ENCODE measurements at places on chromosomes 5 and 9.
A peak's percentile ranks its signal among the peaks of the same experiment; 100 is the strongest.

DNA sequence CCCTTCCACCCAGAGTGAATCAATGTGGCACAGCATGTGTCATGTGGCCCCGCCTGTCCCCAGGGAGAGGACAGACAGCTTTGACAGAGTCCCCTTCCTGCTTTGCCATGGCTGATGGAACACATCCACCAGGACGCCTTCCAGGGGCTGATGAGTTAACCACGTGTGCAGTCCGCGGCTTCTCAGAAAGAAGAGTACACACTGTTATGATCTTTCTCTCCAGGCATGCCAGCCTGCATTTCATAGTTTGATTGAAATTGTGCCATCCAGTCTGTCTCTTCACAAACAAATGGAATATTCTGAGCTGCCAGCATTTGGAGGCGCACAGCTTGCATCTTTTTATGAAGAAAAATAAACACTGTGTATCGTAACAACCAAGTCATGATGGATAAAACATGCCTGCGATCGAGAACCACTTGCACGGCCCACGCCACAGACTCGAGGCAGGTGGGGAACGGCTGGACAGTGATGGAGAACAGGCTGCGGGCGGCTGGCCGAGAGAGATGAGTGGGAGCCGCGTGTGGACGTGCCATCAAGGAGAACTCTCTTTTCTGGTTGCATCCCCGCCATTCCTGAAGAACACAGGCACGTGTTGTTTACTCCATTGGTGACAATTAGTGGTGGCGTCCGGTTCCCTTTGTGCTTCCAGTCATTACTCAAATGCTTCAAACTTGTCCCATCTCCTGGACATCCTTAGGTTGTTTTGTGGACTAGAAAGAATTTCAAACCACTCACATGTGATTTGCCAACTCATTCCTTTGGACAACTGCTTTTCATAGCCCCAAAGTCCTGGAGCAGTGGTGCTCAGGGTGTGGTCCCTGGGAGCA, 220.2 kb downstream of the AGTPBP1 start:
- DNase-seq, result no peak

DNA sequence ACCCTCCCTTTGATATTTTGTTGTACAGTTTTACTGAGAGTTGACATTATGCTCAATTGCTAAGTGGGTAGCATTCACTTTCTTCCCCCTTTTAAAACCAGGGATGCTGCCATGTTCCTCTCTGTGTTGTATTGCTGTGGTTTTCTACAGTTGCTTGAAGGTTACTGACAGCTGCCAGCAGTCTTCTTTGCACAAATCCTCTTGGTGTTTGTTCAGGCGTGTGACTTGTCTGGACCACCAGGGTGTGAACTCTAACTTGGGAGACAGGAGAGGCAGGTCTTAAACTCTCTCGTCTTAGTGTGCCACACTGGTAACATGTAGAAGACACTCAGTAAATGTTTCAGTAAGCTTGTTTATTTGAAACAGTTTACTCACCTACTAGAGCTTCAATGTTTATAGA, 25.1 kb downstream of the SLC44A1 start:
- no peak for DNase-seq

- no peak for DNase-seq
Observed at GRCh38 chr5:111682121-111682520, 74.9 kb downstream of the NREP start.

GRCh38 chr9:33620738-33621439, 96.8 kb downstream of the ANKRD18B start:
- no peak for DNase-seq

GRCh38 chr9:138011951-138012500, 134.4 kb downstream of the CACNA1B start:
- no peak for DNase-seq

- no peak for DNase-seq
Observed at GRCh38 chr5:53520813-53521212, 39.6 kb upstream of the NDUFS4 start.

DNA sequence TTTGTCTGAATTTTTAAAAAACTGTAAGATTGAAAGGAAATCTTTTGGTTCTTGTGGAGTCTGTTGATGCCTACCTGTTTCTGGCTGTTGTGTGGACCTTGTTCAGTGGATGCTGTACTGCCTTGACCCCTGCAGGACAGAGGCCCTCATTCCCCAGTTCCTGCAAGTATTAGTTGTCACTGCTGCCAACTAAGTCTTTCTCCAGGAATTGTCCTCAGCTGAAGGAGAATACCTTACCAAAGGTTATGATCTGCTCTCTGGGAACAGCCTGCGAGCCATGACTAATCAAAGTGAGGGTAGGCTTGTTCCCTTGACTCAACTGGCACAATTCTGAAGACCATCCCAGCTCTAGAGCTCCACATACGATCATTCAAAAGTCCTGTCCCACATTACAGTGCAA, 145.3 kb upstream of the FST start:
- no peak for DNase-seq

DNA sequence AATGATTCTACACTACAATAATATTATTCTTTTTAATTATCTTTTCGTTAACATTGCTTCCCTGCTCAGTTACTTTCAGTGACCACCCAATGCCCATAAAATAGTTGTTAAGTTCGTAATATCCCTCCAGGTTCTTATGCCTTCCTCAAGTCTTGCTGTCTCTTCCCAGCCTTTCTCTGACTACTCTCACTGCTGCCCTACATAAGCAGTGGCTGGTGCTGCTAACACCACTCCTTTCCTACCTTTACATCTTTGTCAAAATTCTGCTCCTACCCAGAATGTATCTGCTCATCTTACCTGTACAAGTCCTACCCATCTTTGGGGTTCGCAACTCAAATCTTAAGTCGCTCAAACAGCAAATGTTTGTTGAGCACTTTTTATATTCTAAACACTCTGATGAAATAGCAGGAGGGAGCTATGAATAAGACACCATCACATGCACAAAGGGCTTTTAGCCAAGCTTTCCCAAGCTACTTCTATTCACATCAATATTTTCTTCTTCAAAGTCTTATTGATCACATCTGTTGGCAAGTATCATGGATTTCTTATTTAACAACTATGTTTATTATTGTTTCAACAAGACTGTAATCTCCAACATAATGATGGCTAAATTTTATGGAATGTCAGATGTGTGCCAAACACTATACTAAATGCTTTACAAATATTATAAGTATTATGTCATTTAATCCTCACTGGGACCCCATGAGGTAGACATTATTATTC, 29.5 kb downstream of the SLC25A46 start:
- DNase-seq, result no peak

- no peak for DNase-seq
Observed at GRCh38 chr9:110016340-110016739, 191.6 kb downstream of the C9orf152 start.

DNA sequence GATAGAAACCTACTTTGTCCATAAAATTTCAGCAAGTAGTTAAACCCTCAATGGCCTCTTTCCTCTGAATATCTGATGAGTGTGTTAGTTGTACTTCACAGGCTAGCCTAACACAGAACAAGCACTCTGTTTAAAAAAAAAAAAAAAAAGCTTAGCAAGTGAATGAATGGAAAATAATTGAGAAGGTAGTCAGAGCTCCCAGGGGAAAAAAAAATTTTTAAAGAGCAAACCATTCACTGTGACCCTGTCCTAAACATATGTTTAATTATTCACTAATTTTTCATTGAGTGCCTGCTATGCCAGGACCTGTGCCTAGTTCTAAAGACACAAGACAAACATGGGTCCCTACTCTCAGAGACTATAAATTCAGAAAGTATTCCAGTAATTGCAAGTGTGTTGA, 69.3 kb downstream of the SH3RF2 start:
- DNase-seq, result no peak

DNA sequence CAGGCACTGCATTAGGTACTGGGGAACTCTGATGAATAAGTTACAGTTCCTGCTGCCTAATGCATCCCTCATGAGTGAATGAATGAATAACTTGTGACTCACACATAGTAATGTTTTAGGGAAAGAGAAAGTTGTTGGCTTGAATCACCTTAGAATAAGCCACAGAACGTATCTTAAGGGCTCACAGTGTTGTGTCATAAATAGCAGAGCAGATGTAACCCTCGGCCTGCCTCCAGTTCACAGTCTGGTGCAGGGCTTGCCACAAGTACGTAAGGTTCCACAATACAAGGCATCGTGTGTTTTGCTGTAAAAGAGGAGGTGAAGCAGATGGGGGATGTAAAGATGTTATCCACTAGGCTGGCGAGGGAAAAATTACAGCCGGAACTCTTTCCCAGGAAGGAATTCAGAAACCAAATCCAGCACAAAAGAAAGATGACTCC, 218.7 kb downstream of the TRPM3 start:
- DNase-seq, result no peak

GRCh38 chr5:178213748-178214151, 9.4 kb downstream of the HNRNPAB start:
- no peak for DNase-seq

- DNase-seq, result no peak
Observed at GRCh38 chr9:90698871-90699440, 56.3 kb upstream of the DIRAS2 start.

GRCh38 chr5:113224605-113225065, 210.2 kb downstream of the TSSK1B start:
- no peak for DNase-seq

- DNase-seq, result no peak
Observed at GRCh38 chr5:34583167-34583566, 73.0 kb upstream of the RAI14 start.

DNA sequence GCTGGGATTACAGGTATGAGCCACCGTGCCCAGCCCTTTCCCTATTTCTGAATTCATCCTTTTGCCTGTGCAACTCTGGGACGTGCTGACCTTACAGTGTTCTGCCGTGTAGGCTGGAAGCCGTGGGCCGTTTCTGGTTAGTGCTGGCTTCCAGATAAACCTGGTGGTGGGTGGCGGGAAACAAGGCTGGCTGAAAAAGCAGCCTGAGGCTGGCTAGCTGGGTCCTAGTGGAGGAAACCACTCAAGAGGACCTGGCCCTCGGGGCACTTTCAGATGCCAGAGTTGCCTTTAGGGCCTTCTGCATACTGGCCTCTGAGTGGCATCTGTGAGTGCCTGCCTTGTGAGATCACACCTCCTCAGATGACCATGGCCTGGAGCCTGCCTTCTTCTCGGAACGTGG, 26.9 kb downstream of the GALNT12 start:
- DNase-seq, result no peak

- DNase-seq, result no peak
Observed at GRCh38 chr5:112479418-112479817, 60.3 kb upstream of the EPB41L4A start.

DNA sequence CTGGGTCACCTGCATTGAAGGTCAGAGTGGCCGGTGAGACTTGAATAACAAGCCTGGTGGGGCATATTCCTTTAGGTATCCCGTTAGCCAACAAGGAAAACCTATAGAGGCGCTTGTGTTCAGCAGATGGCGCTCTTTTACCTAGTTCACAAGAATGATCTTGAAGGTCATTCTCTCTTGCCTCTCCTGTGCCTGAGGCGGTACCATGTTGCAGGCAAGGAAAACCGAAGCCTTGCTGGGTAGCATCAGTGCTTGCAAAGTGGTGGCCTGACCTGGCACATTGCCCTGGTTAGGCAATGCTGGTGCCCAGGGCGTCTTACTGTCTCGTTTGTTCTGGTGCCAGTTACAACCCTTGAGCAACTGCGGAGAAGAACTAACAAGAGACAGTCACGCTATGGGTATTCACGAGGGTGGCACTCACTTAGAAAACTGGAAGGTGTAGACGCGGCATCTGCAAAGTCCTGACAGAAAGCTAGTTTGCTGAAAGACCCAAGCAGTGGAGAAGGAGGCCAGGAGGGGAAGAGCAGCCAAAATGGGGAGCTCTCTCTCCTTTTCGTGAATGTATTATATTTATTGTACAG, 56.7 kb downstream of the AOPEP start:
- DNase-seq, result peak; percentile 5

GRCh38 chr5:72246954-72247442, 73.0 kb downstream of the MRPS27 start:
- DNase-seq, result no peak
